Stimulated activated CD8-positive, alpha-beta memory T cell treated with anti-CD3 and anti-CD28 coated beads, Interleukin-4, amount 100 ng/mL, for 48 hours (primary cell): ENCODE measurements at places on chromosomes 1 and 21.

- DNase-seq, result no peak
Measured at GRCh38 chr1:68908316-68908715, 411.4 kb upstream of the DEPDC1 start.

DNA sequence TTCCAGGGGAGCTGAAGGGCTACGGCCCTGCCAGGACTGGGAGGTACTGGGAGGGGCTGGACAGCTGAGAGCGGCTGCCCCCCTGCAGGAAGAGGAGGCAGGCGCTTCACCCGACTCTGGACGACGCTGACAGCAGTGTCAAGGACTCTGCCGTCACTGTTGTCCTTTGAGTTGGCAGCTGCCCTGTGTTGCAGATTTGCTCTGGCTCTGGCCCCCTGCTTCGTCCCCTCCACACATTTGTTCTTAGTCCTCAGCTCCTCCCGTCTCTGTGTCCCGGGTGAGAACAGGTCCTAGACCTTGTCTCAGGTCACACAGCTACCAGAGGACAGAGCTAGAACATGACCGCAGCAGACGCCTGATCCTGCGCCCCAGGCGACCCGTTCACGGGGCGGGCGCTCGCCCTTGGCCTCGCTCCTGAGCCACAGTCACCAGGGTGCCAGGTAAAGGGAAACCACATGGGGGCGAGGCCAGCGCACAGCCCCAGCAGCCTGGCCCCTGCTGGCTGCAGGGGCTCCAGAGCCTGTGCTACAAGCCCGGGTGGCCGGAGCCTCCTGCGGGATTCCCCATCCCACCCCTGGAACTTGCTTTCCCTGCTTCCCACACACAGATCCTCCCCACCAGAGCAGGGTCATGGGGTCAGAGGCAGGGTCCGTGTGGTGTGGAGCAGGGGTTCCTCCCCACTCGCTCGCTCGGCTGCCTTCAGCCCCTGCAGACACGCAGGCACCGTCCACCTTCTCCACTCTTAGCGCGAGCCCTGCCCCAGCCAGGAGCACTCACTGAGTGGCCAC is 10.7 kb upstream of the NPHP4 start:
- no peak for DNase-seq

DNA sequence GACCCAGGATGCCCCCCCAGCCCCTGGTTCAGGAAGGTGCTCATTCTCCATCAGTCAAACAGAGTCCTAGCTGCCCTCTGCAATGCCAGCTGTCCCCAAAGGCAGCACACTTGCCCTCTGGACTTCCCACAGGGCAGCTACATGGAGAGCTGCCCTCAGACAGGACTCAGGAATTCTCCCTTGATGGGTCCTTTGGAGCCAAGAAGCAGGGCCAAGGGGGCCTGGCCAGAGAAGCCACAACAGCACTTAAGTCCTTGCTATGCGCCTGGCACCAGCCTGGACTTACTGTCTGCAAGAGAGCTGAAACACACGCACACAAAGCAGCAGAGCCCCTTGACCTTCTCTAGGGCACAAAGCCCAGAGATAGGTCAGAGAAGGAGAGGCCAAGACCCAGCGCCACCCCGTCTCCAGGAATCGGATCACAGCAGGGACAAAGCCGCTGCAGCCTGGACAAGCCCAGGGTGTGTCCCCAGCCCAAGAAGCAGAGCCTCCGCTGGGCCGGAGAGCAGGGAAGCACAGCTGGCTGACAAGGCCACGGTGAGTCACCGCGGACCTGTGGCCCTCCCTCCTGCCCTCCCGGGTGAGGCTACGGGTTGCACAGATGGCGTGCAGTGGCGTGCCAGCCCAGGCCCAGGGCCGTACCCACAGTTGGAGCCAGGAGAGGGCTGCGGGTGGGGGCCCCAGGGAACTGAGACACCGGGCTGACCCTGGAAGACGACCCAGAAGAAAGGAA is 1.7 kb downstream of the WNT9A start:
- DNase-seq, result no peak

GRCh38 chr1:208652296-208653160 is 408.3 kb upstream of the PLXNA2 start:
- DNase-seq, result peak; percentile 43

- no peak for DNase-seq
Measured at GRCh38 chr1:213327017-213327667, 276.1 kb downstream of the RPS6KC1 start.

GRCh38 chr21:16137106-16137505 is 407.3 kb downstream of the USP25 start:
- no peak for DNase-seq

GRCh38 chr1:169892927-169893644 is 610 bp downstream of the SCYL3 start:
- DNase-seq, result peak; percentile 50

GRCh38 chr21:45125357-45125756 is 51.0 kb downstream of the ADARB1 start:
- DNase-seq, result no peak

GRCh38 chr1:63475761-63476160 is 47.3 kb downstream of the ITGB3BP start:
- DNase-seq, result no peak

DNA sequence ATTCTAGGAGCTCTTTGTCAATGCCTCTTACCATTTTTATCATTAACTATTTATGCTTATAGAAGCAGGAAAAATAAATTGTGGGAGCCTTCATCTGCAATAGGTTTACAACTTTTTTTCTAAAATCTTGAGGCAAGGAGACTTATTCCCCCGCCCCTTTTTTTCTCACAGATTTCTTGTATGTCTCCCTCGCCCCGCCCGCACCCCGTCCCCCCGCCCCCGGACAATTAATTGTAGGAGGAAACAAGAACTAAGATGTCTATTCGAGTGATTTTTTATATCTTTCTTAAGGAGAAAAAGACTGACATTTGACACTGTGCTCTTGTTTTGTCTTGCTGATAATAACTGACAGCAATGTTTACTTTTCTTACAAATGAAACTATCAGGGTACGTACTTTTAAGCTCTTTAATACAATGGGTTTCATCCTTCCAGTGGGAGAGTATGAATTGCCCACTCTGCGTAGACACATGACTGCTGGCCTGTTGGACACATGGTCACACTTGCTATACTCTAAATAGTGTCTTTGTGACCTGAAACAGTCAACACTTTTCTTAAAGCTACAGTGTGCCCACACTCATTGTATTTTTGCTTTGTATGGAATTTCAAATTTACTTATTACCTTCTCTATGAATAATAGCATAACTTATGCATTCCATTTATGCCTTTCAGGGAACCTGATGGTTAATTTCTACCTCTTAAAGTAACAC is 1.5 kb upstream of the IVNS1ABP start:
- DNase-seq, result no peak

- peak; percentile 86 for DNase-seq
Measured at GRCh38 chr21:42309753-42310213, 5.4 kb downstream of the TFF3 start.

GRCh38 chr21:28758042-28758882 is 234.4 kb downstream of the LTN1 start:
- DNase-seq, result no peak

DNA sequence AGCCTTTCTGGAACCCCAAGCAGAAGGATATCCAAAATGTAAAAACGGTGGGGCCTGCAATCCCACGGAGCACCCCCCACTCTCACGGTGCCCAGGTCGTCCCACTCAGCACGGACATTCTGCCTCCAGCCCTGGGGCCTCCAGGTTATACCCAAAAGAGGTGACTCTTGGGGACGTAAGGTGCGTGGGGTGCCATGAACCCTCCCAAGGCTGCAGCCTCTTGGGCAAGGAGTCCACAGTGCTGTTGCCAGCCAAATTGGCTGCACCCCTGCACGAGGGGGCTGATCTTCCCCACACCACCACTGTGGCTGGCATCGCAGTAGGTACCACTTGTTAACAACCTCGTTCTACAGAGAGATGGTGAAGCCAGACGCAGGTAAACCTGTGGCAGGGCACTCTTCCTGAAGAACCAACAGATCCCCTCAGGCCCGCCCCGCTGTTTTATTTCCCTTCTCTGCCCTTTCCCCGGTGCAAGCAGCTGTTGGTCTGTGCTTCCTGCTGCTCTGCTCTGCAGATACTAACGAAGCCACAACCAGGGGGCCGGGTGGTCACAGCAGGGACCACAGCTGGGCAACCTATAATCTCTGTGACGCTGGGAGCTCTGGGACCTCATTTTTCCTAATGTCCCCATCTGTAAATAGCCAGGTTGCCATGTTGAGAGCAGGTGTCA is 8.7 kb downstream of the TFF3 start:
- DNase-seq, result no peak

DNA sequence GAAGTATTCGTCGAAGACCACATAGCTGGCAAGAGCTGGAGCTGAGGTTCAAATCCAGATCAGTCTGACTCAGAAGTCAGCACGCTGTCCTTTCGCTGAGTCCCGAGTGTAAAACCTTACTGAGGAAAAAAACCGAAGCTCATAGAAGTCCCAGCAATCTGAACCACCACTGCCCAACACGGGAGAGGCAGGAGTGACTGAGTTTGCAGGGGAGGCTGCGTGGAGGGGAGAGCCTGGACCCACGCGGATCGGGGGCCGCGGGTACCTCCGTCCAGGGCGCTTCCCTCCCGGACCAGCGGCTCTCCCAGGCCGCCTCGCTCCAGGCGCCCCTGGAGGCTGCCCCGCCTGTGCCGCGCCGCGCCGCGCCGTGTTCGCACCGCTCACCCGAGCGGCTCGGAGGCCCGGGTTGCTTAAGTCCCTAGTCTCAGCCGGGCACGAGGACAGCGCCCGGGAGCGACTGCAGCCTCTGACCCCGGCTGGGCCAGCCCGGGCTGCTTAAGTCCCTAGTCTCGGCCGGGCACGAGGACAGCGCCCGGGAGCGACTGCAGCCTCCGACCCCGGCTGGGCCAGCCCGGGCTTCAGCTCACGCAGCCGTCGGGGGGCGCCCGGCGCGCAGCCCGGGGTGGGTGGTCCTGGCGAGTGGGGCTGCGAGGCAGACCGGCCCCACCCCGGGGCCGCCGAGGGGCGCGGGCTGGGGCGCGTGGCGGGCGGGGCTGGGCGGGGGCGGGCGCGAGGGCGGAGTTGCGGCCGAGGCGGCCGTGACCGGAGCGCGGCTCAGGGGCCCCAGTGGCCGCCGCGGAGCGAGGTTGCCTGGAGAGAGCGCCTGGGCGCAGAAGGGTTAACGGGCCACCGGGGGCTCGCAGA is at the start of gene ADAMTSL4:
TSS of gene ADAMTSL4 (plus strand) at position 777 of the 864 bp plus-strand sequence. CDS start 2,881 bp downstream, outside the sequence.
- peak; percentile 69 for DNase-seq

- no peak for DNase-seq
Measured at GRCh38 chr1:38569932-38570656, 289.5 kb downstream of the RRAGC start.

DNA sequence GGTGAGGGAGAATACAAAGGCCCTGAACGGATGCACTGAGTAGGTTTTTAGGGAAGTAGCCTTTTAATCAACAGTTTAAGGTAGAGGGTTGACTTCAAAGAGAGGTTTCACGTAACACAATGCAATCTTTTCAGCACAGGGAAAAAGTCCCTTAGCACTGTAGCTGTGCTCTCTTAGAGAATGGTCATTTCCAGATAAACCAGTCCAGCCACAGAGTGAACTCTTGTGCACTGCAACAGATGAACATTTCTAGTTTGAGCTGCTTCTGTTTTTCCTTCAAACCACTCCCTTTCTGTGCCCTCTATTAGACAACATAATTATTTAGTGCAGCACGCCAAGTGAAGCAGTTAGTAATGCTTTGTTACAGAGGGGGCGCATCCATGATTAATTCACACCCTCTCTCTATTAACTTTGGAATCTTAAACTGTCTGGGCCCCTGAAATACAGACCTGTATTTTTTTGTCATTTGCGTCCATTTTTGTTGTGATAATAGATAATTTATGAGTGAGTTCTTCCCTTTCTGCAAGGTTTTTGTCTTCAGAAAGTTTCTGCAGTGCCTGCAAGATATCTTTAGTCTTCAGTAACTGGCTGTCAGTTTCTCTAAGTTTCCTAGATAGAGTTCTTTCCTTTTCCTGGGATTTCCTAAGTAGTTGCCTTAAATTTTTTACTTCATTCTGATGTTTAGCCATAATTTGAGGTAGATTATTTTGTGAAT is 22.9 kb downstream of the LCA5L start:
- DNase-seq, result no peak

DNA sequence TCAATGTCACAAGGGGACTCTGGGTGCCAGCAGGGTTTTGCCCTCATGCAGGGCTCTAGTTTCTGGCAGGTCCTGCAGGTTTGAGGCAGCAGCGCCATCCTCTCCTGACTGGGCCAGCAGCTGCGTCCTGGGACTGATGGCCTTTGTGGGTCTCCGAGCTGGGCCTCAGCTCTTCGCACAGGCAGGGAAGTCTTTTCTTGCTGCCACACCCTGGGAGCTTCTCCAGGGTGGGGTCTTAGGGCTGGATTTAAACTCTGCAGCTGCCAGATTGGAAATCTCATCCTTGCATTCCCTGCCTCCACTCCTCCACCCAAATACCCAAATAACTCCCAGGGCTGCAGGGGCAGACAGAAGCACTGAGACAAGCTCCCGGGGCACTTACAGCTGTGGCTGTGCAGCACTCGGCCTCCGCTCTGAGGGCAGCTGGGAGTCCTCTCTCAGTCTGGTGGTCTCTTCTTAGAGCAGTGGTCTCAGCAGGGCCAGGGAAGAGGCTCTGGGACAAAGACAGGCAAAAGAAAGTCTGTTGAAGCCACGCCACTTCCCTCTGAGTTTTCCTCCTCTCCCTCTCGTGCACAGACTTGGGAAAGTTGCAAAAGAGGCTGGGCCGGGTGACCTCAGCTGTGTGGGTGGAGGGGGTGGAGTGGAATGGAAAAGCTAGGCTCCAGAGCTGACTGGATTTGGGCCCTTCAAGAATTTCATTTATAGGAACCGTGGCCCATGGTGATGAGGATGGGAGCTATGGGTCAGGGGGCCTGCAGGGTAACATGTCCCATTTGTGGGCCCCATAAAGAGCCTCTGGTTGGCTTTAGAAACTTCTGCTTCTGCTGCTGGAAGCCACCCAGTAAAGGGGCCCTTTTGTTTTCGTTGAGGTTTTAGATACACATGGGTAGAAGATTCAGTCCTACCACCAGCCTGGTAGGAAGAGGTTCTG is at the start of gene RAB7B:
TSS of gene RAB7B (minus strand) at position 525 of the 931 bp plus-strand sequence. CDS start 9,260 bp downstream, outside the sequence.
- DNase-seq, result peak; percentile 25

GRCh38 chr1:24991697-24992096 is 61.6 kb upstream of the RUNX3 start:
- no peak for DNase-seq

- DNase-seq, result no peak
Measured at GRCh38 chr1:236173174-236173767, 30.9 kb downstream of the GPR137B start.

DNA sequence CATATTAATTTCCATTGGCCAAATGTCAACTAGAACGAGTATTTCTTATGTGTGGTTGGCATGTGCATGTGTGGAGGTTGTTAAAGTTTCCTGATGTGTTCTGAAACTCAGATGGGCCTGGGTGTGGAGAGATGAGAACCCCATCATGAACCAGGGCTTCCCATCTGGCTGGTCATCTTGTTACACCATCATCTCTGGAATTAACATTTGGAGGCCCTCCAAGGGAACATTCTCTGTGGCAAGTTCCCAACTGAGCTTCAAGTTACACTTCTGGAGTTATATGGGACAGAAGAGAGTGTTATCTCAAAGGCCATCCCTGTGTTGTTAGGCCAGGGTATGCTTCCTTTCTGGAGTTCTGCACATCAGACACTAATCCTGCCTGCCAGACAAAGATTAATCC is 183.6 kb downstream of the TTLL7 start:
- no peak for DNase-seq

- DNase-seq, result peak; percentile 24
Measured at GRCh38 chr21:35014302-35015041, 34.6 kb downstream of the RUNX1 start.
